Lower lobe of right lung (tissue), 2 donors: ENCODE measurements at places on chromosomes 5 and 9. TPM values are rescaled to one million over a fixed set of nuclear protein-coding genes. Genes with fewer than 3 reads are reported as not detected.

- peaks cover 10% of the 10 kb centered on the region for H3K4me1 ChIP-seq
- H3K27ac ChIP-seq = no peak overlapping the region
- H3K36me3 ChIP-seq = no peaks in the 10 kb centered on the region
- H3K4me3 ChIP-seq = no peak overlapping the region
- peaks cover 24% of the 10 kb centered on the region for H3K27me3 ChIP-seq
Measured at GRCh38 chr9:134267881-134268724, 58.2 kb upstream of the RXRA start.

DNA sequence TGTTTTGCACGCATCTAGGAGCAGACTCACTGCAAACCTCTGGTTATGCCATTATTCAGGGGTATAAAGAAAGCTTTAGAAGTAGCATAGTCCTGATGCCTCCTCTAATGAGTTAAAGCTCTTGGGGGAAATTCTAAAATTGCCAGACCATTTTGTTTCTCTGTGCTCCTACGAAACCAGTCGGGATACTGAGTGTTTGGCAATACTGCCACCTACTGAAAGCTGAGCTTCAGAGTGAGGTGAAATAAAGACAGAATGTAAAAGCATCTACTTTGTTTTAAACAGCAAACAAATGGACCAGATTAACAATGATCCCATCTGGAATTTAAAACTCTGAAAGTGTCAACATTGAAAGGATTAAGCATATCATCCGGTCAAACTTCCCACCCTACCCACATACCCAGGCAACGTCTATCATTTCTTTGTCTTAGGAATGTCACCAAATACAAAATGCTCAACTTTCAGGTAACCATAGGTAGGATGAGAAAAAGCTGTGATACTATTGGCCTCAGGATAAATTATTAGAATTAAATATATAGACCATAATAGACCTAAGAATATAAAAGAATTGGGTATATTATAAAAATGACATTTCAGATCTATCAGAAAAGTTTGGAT is 77.8 kb upstream of the SHISAL2B start:
- H3K4me1 ChIP-seq = no peaks in the 10 kb centered on the region
- no peak overlapping the region for H3K27ac ChIP-seq
- no peak for DNase-seq
- no peak overlapping the region for H3K4me3 ChIP-seq

DNA sequence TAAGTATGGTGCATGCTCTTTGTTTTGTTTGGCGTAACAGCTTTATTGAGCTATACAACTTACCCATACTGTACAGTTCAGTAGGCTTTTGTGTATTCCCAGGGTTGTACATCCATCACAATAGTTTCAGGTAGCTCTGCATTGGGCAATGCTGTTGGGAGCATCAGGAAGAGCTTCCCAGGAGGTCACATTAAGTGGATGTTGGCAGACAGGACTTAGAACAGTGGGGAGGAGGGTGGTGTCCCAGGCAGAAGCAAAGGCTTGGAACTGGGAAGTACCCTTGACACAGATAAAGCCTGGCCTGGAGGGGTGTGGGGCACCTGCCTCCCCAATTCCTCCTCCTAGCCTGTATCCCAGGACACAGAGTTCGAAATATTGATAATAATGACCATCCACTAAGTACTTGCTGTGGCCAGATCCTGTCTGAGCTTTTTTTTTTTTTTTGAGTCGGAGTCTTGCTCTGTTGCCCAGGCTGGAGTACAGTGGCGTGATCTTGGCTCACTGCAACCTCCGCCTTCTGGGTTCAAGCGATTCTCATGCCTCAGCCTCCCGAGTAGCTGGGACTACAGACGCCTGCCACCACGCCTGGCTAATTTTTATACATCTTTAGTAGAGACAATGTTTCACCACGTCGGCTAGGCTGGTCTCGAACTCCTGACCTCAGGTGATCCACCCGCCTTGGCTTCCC is 1.3 kb downstream of the BBLN start:
- no peaks in the 10 kb centered on the region for H3K27me3 ChIP-seq
- DNase-seq = no peak
- H3K27ac ChIP-seq = no peak overlapping the region
- H3K4me3 ChIP-seq = no peak overlapping the region
- peaks cover 35% of the 10 kb centered on the region for H3K36me3 ChIP-seq
- H3K4me1 ChIP-seq = peaks cover 18% of the 10 kb centered on the region

- H3K36me3 ChIP-seq = peaks cover 59% of the 10 kb centered on the region
- no peaks in the 10 kb centered on the region for H3K27me3 ChIP-seq
- no peak overlapping the region for H3K27ac ChIP-seq
- no peak overlapping the region for H3K4me3 ChIP-seq
- no peaks in the 10 kb centered on the region for H3K4me1 ChIP-seq
- DNase-seq = no peak
Measured at GRCh38 chr5:10680876-10681481, 80.1 kb downstream of the DAP start.

DNA sequence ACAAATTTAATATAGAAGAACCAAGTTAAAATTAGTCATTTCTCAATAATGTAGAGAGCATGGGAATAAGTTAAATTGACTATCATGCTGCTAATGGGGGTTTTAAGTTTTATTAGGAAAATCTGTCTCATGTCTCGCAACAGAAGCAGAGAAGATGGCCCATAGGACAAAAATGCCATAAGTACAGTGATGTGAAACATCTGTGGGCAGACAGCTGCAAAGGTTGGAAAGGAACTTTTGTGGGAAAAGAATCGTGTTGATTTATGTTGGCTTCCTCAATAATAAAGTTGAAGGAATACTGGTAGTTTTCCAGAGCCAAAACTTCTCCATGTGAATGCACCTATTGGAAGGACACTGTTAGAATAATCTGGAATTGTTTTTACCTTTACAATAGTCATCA is 44.8 kb downstream of the VCAN start:
- no peaks in the 10 kb centered on the region for H3K4me1 ChIP-seq
- H3K27ac ChIP-seq = no peak overlapping the region
- DNase-seq = no peak
- no peaks in the 10 kb centered on the region for H3K36me3 ChIP-seq
- H3K27me3 ChIP-seq = no peaks in the 10 kb centered on the region

DNA sequence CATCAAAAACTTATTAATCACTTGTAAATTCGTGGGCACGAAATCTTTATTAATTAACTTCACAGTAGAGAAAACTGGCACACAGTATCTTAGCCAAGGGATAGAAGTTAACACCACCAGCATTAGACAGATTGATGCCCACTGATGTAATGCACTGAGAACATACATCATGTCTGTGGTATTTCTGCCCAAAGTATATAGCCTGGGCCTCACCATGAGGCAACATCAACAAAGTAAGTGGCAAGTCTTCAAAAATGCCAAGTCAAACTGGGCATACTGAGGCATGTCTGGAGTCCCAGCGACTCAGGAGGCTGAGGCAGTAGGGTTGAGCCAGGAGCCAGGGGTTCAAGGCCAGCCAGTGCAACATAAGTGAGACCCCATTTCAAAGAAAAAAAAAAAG is 79.5 kb downstream of the GLIS3 start:
- no peaks in the 10 kb centered on the region for H3K27me3 ChIP-seq
- no peaks in the 10 kb centered on the region for H3K4me1 ChIP-seq
- no peak for DNase-seq
- no peak overlapping the region for H3K4me3 ChIP-seq
- no peaks in the 10 kb centered on the region for H3K36me3 ChIP-seq

DNA sequence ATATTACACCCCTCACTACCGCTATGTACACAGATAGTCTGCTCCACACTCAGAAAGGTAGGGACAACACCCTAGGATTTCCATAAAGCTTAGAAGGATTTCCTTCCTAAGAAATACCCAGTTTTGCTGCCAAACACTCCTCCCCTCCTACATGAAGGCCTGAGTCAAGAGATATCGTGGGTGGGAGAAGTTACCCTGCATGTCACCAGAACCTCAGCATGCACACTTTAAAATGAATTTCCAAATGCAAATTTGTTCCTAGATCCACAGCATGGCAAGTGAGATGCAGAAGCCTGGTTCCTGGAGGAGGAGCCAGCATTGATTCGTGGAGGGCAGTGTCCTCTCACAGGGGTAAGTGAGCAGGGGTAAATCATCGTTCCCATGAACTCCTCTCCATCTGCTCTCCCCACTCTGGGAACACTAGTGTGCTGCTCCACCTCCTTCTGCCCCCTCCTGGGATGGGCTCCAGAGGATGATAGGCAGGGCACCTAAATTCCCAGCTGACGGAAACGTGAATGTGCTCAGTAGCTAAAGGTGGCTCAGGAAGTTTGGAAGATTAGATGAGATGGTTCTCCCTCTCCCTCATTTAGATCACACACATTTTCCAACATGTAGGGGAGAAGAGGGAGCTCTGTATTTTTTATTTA is 76.7 kb downstream of the PDE4D start:
- no peaks in the 10 kb centered on the region for H3K4me1 ChIP-seq
- H3K4me3 ChIP-seq = no peak overlapping the region
- no peaks in the 10 kb centered on the region for H3K36me3 ChIP-seq
- no peaks in the 10 kb centered on the region for H3K27me3 ChIP-seq
- no peak overlapping the region for H3K27ac ChIP-seq

GRCh38 chr9:69637817-69638200 is 34.4 kb downstream of the APBA1 start:
- no peak overlapping the region for H3K27ac ChIP-seq
- H3K27me3 ChIP-seq = no peaks in the 10 kb centered on the region
- no peak for DNase-seq
- H3K4me1 ChIP-seq = no peaks in the 10 kb centered on the region
- H3K36me3 ChIP-seq = no peaks in the 10 kb centered on the region

GRCh38 chr5:44869928-44870327 is 61.2 kb downstream of the MRPS30 start:
- no peaks in the 10 kb centered on the region for H3K4me1 ChIP-seq
- DNase-seq = no peak
- no peak overlapping the region for H3K4me3 ChIP-seq

ZFP37 gene
- total RNA-seq = 1.1 TPM

CNTNAP3B gene
- 11.1 TPM for total RNA-seq

DNA sequence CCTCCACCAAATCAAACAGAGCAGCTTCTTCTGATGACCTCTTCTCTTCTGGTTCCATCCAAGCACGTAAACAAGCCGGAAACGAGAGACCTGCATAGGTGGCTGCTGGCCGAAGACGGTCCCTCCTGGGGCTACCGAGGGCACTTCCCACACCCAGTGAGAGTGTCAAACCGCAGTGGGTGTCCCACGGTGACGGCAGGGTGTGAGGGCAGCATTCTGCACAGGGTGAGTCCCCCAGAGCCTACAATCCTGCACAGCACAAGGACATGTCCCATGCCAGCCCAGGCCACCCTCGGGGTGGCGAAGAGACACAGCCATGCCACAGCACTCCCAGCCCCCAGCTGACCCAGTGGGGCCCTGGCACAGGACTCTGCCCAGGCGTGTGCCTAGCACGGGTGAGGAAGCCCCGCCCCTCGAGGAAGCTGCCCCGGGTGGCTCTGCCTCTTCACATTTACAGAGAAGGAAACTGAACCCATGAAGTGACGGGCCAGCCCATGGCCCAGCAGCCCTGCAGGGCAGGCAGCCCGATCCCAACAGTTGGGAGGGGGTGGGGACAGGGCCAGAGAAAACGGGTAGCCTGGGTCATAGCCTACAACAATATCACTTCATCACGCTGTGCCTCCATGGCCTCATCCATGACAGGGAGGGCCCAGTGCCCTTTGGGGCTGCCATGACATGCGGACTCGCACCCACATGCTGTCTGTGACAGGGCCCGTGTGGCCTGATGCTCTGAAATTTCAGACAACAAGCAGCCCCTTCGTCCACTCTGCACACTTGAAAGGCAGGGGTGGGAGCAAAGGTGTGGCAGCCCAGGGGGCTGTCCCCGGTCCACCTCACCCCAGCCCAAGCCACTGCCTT is 43.2 kb downstream of the SEMA4D start:
- no peak for DNase-seq
- no peaks in the 10 kb centered on the region for H3K27me3 ChIP-seq
- peaks cover 10% of the 10 kb centered on the region for H3K36me3 ChIP-seq

LAMC3 gene
- total RNA-seq = 26.4 TPM

GRCh38 chr9:114078021-114078780 is at the start of gene AMBP:
TSS of gene AMBP (minus strand) at chr9:114078300. CDS start at chr9:114078209, 91 bp downstream.
- DNase-seq = no peak
- no peak within 1 kb of the TSS for H3K27ac ChIP-seq
- peaks cover 35% of the 10 kb centered on the region for H3K4me1 ChIP-seq
- no peak within 1 kb of the TSS for H3K4me3 ChIP-seq
- no peaks in the 10 kb centered on the region for H3K27me3 ChIP-seq

GRCh38 chr5:172102913-172103626 is 85.0 kb downstream of the STK10 start:
- peak overlapping the region; percentile 71 for H3K27ac ChIP-seq
- H3K36me3 ChIP-seq = peaks cover 58% of the 10 kb centered on the region
- H3K4me1 ChIP-seq = peaks cover 37% of the 10 kb centered on the region
- H3K27me3 ChIP-seq = no peaks in the 10 kb centered on the region

EPB41L4B gene
- total RNA-seq = 12.1 TPM

- H3K36me3 ChIP-seq = peaks cover 14% of the 10 kb centered on the region
- H3K4me1 ChIP-seq = no peaks in the 10 kb centered on the region
- no peak for DNase-seq
- H3K27ac ChIP-seq = no peak overlapping the region
- no peak overlapping the region for H3K4me3 ChIP-seq
- H3K27me3 ChIP-seq = peaks cover 4% of the 10 kb centered on the region
Measured at GRCh38 chr9:109453210-109453842, 44.8 kb downstream of the PTPN3 start.

DNA sequence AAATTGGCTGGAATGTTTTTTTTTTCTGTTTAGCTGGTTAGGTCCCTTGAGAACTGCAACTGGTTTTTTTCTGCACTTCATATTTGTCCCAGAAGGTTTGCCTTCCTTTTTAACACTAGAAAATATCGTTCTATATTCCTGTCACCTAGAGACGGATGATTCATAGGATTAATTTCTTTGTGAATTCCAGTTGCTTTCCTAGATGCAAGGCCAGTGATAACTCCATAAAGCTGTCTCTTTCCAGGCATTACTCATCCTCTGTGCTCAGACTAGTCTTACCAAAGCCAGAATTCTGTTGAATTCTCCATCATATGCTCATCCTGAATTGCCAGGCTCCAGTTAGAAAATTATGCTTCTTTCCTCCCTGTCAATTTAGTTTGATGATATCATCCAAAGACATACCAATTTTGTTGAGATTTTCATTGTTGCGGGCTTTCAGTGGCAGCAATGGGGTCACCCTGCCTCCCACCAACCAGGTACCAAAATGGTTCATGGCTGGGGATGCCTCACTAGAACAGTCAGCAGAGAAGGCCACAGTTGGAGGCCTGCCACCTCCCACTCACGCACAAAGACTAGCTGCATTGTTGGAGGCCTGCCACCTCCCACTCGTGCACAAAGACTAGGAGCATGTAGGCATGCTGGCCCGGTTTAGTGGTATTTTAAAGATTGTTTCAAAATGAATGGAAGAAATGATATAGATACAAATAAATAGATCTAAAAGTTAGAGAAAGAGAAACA is 8.5 kb downstream of the BAAT start:
- no peaks in the 10 kb centered on the region for H3K4me1 ChIP-seq
- H3K27me3 ChIP-seq = no peaks in the 10 kb centered on the region
- no peaks in the 10 kb centered on the region for H3K36me3 ChIP-seq
- H3K27ac ChIP-seq = no peak overlapping the region
- DNase-seq = no peak
- no peak overlapping the region for H3K4me3 ChIP-seq

PCDHB15 gene
- 2.8 TPM for total RNA-seq

- peaks cover 24% of the 10 kb centered on the region for H3K4me1 ChIP-seq
- H3K4me3 ChIP-seq = no peak overlapping the region
- H3K27me3 ChIP-seq = no peaks in the 10 kb centered on the region
Measured at GRCh38 chr9:137084526-137084925, 2.3 kb upstream of the MAN1B1 start.

PCDHGB7 gene
- total RNA-seq = 15.9 TPM

NIPBL gene
- 67.3 TPM for total RNA-seq

GRCh38 chr5:104088876-104089778 is 526.5 kb upstream of the NUDT12 start:
- no peak for DNase-seq
- no peak overlapping the region for H3K27ac ChIP-seq
- H3K4me3 ChIP-seq = no peak overlapping the region
- no peaks in the 10 kb centered on the region for H3K4me1 ChIP-seq
- H3K36me3 ChIP-seq = no peaks in the 10 kb centered on the region
